ENCODE measurements at places on chromosomes 2 and 18.

DNA sequence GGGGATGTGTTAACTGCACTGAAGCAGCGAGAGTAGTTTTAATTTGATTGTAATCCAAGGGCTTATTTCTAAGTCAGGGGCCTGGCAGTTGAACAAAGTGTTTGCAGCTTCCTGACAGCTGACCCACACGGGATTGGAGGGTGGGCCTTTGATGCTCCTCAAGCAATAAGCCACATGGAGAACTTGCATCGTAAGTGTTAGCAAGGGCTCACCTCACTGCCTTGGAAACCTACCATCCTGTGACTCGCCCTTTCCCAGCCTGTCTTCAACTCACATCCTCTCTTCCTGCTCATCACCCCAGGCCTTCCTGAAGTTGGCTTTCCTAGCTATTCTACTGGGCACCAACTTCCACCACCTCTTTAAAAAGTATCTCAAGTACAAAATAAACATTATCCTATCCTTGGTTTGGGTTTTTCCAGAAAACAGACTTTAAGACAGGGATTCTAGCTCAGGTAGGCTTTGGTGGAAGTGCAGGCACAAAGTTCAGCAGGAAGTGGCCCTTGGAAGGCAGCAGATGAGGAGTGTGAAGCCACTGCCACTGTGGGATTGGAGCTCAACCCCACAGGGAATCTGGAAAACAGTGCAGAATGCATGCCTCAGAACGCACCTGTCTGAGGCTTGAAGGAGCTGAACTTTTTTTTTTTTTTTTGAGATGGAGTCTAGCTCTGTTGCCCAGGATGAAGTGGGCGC, 31.6 kb downstream of the B3GNT2 start:
- no peak for DNase-seq

DNA sequence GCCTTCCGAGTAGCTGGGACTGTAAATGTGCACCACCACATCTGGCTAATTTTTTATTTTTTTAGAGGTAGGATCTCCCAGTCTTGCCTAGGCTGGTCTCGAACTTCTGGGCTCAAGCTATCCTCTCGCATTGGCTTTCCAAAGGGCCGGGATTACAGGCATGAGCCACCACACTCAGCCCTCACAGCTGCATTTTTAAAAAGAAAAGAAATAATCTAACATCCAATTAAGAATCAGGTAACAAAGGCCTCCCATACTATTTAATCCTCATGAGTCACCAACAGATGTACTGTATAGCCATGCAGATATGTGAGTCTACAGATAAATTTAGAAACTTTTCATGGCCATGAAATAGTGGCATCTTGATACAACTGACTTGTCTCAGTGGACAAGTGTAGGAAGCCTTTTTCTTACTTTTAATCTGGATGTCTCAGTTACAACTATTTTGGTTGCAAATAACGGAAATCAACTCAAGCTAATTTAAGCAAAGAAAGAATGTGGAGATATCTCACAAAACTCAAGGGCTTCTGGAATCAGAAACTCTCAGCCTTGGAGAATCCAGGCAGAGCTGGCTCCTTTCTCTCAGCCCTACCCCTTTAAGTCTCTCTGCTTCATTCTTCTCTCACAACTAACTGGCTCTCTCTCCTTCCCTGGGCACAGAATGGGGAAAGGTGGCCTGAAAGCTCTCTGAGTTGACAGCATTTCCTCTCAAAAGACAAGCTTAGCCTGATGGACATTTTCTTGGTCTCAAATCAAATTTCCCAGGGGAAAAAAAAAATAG, 12.8 kb upstream of the PPM1B start:
- no peak for DNase-seq

DNA sequence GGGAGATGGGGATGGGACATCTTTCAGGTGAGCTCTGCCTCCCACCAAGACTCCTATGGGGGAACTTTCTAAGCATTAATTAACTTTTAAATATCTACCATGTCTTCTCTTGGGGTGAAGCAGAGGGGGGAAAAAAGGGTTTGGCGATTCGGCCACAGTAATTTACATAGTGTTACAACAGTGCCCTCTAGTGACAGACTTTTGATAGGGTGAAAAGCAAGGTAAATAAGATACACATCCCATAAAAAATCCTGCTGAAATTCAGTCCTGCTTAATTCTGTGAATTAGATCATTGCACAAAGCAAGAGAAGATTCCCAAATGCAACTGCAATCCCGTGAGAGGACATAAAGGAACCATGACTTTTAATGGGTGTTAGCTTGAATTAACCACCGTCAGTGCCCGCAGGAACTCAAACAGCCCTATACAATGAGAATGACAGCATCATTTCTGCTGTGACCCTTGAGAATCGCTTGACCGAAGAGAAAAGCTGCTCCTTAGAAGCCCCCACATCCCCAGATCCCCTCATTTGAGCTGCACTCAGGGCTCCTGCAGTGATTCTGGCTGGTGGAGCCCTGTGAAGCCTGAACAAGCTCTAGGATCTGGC, 32.8 kb downstream of the FAM124B start:
- no peak for DNase-seq

- no peak for DNase-seq
These were observed 194.5 kb downstream of the RAD51AP2 start for GRCh38 chr2:17323697-17324096.

- no peak for DNase-seq
These were observed 16.2 kb downstream of the HNMT start for GRCh38 chr2:137980459-137980858.

GRCh38 chr2:54570925-54571694, 115.0 kb downstream of the SPTBN1 start:
- peak; percentile 51 for DNase-seq

GRCh38 chr2:26290001-26290400, 45.3 kb downstream of the HADHB start:
- DNase-seq, result no peak

DNA sequence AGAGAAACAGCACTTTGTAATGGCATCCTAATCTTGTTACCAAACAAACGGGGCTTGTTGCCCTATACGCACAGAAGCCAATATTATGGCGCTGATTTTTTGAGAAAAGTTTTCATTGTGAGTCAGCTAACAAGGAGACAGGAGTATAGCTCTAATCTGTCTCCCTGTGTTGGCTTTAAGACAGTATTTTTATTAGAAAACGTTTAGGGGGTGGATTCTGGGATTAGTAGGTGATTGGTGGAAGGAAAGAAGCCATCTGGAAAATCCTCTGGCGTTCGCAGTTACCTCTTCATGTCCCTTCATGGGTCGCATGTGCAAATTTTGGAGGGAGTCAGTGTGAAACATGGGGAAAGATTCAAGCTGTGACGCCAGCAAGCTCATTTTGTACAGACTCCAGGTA, 698 bp upstream of the TMEM237 start:
- no peak for DNase-seq

- no peak for DNase-seq
These were observed 363.7 kb upstream of the CHAC2 start for GRCh38 chr2:53403792-53404413.

DNA sequence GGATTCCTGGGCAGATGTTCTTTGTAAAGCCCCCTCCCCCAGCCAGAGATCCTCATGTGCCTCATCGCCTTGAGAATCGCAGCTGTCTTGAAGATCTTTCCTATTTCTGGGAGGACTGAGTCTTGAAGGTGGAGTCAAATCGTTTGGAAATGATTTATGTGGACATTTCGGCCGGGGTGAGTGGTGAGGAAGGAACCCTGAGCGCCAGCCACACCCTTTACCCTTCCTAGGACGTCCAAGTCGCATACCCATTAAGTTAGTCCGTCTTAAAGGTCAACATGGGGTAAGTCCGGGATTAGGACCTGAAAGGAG, 84.9 kb upstream of the ZCCHC2 start:
- DNase-seq, result no peak

GRCh38 chr2:84939426-84940087, 31.4 kb upstream of the KCMF1 start:
- DNase-seq, result peak; percentile 53

DNA sequence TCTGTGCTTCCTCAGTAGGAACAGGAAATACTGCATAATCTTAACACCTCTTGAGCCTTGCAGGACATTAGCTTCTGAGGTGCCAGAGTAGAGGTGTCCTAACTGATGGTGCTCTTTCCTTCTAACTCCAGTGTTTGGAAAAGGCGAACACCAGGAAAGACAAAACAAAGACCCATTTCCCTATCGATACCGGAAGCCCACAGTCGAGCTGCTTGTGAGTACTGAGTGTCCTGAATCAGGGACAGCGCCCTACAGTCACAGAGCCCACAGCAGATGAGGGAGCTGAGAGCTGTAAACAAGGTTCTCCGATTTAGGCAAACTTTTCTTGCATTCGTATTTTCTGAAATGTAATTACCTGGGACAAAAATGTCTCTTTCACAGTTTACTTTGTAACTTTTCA, 50.7 kb downstream of the SLC14A2 start:
- no peak for DNase-seq

GRCh38 chr2:19128148-19128547, 230.3 kb downstream of the OSR1 start:
- DNase-seq, result no peak

DNA sequence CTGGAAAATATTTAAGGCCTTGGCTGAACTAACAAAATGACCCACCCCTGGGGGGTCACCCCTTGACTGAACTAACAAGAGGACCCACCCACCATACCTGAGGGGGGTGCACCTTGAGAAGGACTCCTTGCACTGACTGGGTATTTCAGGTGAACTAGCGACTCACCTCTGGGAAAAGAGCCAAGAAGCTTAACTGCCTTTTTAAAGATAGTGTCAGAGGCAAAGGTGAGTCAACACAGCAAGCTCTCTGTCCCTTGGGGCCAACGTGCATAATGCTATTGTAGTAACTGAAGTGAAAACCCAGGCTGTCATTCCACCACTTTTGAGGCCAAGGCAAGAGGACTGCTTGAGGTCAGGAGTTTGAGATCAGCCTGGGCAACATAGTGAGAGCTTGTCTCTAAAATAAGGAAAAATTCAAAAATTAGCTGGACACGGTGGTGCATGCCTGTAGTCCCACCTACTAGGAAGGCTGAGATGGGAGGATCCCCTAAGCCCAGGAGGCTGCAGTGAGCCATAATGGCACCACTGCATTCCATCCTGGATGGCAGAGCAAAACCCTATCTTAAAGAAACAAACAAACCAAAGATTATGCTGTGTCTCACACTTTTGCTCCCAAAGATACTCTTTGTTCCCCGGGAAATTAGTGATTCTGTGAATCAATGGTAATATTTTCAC, 36.4 kb upstream of the ZCCHC2 start:
- peak; percentile 38 for DNase-seq

- no peak for DNase-seq
These were observed 3.4 kb upstream of the GFPT1 start for GRCh38 chr2:69390471-69390870.

GRCh38 chr2:48461721-48462120, 68.2 kb upstream of the STON1 start:
- DNase-seq, result no peak

- no peak for DNase-seq
These were observed 146.6 kb downstream of the LOXHD1 start for GRCh38 chr18:46510386-46510785.

DNA sequence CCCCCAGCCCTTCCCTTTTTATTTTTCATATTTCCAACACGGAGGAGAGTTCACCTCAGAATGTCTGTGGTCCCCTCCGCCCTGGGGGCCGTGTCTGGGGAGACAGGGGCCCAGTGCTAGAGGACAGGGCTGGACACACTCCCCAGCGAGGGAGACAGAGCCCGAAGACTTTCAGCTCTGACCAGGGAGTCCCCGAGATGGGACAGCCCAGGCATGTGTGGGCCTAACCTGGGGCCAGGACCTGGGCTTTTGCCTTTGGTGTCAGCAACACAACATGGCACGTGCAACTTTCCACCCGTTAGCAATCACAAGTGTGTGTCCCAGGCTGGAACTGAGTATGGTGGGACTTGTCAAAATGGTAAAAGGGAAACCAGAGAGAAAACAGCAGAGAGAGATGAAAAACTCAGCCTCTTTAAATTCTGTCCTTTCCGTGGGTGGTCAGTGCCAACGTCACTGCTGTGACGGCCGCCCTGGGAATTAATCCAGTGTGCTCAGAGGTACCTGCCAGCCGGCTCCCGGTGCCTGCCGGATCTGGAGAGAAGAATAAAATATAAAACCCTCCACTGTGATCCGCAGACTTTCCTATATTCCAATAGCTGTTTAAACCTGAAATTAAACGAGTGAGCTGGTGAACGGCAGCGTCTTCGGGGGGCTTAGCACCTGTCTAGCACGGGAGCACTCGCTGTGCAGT, 245.8 kb downstream of the EIPR1 start:
- DNase-seq, result no peak

- DNase-seq, result no peak
These were observed 264.5 kb downstream of the RND3 start for GRCh38 chr2:150222942-150223341.

GRCh38 chr2:202726070-202726469, 91.3 kb downstream of the FAM117B start:
- DNase-seq, result no peak

DNA sequence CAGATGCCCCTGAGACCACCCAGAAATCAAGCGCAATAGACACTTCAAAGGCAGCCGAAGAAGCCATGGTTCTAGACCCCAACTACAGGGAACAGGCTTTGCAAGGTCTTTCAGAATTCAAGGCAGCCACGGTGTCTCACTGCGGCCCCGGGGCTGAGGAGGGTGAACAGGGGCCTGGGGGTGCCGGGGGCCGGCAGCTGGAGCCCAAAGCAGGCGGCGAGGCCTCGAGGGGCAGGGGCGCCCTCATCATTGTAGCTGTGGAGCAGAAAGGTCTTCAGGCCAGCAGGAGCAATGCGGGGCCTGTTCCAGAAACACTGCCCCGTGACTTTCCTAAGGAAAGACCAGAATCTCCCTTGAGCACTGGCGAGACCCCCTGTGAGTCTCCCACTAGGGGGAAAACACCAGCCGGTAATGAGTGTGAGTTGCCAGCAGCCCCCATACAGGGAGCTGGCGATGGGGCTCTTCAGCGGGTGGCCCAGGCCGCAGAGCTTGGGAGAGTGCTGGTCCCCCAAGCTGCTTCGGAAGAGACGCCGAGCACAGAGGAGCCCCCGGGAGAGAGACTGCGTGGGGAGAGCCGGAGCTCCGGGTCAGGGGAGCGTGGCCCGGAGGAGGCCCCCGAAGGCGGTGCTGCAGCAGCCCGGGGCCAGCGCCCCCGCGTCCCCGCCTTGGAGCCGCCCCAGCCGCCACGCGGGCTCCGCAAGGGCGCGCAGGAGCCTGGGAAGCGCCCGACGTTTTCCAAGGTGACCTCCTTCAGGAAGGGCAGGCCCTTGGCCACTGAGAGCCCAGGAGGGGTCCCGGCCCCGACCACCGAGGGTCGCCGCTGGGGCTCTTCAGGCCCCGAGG, 79.1 kb downstream of the ARHGEF4 start:
- no peak for DNase-seq

- DNase-seq, result no peak
These were observed 298.8 kb downstream of the TNS1 start for GRCh38 chr2:217703999-217704398.

DNA sequence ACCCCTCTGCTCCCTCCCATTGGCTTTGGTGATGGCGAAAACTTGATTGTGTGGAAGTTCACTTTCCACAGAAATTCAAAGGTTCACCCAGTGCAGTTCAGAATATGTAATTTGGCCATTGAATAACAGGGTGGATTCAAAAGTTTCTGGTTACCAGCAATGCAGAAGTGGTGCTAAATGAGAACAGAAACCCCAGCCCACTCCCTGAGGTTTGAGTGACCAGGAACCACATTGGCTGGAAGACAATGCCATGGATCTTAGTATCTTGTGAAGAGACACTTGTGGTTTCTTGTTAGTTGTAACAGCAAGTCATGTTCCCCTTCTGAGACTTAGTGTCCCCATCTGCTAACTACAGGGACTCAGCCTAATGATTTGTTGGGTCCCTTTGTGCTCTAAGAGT, 49.8 kb downstream of the QPCT start:
- no peak for DNase-seq
